Stimulated activated CD4-positive, alpha-beta T cell treated with anti-CD3 and anti-CD28 coated beads, Interleukin-1b, Interleukin-23, amount 100 ng/mL, for 1 hour (primary cell): ENCODE measurements at places on chromosomes 12 and 14.

DNA sequence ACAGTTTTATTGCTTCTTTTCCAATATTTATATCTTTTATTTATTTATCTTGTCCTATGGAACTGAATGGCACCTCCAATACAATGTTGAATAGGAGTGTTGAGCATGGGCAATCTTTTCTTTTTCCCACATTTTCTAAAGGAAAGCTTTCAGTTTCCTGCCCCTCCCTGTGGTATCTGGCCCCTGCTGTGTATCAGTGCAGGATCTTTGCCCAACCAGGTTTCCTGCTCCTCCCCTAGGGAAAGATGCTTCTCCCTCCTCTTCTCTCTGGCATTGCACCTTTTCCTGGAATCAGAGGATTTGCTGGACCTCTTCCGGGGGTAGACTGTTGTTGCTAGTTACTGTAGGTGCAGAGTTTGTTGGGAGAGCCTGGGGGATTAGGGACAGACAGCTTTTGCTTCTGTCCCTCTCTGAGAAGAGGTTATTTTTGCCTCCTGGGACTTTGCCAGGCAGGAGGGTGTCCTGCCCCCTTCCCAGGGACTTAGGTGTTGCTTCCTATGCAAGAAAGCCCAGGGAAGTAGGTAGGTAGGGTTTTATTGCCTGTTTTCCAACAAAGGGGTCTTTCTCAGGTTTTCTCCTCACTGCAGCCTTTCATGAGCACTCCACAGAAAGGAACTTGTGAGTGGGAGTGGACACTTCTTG is 67.6 kb downstream of the POLR3B start:
- DNase-seq = no peak

DNA sequence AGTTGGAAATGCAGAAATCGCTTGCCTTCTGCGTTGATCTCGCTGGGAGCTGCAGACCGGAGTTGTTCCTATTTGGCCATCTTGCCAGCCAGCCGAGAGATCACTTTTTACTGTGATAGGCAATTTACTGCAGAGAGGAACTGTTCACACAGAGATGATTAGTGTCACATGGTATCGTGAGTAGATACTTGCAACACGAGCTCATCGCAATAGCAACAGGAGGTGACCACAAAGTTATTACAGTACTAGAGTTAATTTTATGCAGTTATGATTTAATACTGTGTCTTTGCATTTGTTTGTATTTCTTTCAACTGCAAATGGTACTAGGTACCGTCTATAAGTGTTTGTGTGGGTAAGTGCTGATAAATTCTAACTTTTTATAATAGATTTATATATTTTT is 27.8 kb downstream of the NOPCHAP1 start:
- DNase-seq = no peak

GRCh38 chr14:87998482-87998881 is 5.5 kb upstream of the GALC start:
- no peak for DNase-seq

DNA sequence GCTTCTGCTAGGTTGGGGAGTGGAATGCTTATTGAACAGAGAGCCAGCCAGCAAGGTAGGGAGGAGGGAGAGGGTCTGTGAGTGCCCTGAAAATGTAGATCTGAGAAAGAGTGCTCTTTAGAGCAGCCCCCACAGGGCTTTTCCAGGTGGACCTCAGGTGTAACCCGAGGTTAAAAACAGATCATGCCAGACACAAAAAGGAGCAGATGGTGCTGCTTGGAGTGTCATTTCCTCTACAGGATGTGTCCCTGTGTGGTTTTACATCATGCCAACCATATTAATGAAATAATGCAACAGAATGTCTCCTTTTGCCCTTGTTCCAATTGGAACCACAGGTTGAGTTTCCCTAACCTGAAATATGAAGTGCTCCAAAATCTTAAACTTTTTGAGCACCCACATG is 6.4 kb downstream of the SUSD6 start:
- no peak for DNase-seq

DNA sequence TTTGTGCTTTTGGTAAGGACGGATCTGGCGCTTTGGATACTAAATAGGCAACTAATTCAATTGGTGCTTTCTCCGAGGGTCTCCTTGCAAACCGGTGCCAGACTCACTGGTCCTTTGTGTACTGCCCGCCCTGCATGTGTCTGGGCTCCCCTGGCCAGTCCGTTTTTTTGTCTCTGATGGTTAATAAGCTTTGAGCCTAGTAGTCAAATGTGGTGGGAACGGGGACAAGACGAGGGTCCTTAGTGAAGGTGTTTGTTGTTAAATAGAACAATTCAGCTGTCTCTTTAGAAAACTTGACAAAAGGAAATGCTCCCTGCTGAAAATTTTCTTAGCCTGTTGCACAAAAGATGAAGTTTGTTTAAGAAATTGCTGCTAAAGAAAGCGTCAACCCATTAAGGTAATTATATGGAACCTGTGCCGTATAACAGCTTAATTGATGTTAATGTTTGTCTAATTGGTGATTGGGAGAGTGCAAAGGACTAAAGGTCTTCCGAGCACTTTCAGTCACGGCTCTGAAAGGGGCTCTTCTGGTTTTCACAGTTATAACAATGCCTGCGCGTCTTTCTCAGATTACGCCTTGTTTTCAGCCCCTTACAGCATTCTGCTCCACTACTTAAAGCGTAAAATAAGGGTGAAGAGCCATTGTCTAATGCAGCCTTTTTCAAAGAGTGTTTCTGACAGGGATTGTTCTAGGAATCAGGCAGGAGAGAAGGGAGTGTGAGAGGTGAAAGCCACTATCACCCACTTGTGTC is 537.4 kb downstream of the PRKD1 start:
- DNase-seq = no peak

GRCh38 chr14:42541535-42542001 is 934.9 kb downstream of the LRFN5 start:
- DNase-seq = no peak

DNA sequence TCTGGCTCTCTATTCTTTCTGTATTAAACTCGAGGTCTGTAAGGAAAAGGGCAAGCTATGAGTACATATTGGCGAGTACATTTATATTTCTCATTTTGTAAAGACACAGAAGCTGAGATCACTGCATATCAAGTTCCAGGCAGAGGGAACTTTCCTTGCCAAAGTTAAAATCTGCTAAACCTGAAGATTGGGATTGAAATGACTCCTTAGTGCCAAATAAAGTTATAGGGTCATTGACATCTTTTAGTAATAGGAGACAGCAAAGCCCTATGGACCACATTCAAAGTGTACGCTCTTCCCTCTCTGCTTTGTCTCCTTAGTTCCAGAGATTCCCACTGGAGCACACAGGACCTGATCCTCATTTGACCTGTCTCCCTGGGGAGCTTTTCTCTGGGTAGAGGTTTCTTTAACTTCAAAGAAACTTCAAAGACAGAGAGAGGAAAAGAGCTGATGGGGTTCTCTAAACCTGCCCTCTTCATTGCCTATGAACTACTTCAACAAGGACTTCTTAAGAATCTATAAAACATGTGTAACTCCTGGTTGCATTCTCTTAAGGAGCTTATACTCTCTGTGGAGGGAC is 42.6 kb upstream of the PTPRR start:
- no peak for DNase-seq

GRCh38 chr12:6765634-6766581 is at the start of gene PTMS:
Gene PTMS (plus strand): TSS chr12:6766363. CDS start chr12:6766706, 343 bp downstream.
- no peak for DNase-seq

DNA sequence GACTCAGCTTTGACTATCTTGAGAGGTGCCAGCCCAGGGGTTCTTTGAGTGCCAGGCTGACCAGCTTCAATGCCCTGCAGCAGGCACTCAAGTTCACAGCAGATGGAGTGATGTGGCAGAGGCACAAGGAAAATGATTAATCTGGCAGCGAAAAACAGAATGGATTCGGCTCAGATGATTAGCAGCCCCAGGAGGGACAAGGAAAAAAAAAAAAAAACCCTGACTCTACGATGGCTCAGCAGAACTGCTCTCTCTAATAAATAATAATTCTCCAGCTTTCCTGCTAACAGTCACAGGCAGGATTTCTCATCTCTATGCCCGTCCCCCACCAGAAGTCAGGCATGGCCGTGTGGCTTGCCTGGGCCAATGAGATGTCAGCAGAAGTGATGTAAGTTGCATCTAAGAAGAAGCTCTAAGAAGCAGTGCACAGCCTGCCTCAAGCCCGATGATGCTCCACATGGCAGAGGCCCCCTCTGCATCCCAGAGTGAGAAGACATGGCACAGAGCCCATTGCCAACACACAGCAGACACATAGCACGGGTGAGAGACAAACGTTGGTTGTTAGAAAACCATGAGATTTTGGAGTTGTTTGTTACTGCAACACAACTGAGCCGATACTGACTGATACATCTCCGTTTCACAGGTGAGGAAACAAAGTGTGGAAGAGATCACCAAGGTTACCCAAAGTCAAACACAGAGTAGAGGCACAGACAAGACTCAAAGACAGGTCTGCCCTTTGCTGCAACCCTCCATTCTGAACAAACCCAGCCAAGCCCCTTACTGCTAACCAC is 111.0 kb downstream of the SCARB1 start:
- no peak for DNase-seq

- no peak for DNase-seq
Observed at GRCh38 chr12:58841058-58841798, 79.1 kb downstream of the LRIG3 start.

- DNase-seq = no peak
Observed at GRCh38 chr12:41122894-41123293, 65.2 kb upstream of the PDZRN4 start.

DNA sequence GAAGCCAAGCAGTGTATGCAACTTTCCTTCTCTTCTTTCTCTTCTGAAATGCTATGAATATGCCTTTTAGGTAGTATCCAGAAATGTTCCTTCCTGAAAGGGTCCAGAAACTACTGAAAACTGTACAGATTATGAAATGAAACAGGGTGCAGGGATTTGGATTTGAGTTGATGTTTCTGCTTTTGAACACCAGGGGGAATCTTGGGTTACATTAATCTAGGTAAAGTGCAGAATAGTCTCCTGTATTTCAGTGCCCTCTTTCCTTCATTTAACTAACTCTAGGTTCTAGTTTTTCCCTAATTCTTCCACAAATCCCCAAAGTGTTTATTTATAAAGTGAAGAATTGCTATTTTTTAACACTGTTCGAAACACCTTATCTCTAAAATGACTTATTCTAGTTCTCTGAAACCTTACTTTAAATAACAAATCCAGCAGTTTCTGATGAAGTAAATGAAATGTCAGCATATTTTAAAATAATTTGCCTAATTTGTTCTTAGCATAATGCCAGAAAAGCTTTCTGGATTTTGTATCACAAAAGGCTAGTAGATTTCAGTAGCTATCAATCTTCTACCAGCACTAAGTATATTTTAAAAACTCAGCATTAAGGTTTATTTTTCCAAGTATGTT is 111.9 kb downstream of the LRRK2 start:
- DNase-seq = no peak

GRCh38 chr14:89095036-89095435 is 270.6 kb downstream of the TTC8 start:
- no peak for DNase-seq

DNA sequence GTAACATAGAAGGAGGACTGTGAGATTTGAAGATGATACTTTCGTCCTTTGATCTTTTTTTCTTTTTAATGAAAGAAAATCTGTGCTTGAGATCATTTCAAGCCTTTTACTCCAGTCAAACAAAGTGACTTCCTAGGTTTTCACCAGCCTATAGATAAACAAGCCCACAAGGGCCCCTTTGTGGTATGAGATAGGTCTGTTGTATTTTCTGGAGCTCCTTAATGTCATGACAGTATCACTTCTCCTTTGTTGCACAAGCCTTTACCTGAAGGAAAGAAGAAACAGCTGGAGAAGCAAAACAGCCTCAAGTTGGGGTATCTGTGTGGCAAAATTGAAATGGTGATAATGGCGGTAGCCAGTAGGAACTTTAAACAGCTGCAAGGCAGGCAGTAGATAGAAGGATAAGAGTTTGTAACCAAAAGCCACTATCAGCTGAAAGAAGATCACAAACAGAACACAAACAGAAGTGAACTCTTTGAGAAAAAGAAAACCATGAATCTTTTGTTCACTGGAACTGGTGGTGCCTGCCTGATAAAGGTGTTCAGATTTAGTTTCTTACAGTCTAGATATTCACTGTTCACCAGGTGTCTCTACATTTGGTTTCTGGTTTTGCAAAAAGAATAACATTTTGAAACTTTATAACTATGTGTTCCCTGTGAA is 96.8 kb downstream of the LGR5 start:
- DNase-seq = no peak

DNA sequence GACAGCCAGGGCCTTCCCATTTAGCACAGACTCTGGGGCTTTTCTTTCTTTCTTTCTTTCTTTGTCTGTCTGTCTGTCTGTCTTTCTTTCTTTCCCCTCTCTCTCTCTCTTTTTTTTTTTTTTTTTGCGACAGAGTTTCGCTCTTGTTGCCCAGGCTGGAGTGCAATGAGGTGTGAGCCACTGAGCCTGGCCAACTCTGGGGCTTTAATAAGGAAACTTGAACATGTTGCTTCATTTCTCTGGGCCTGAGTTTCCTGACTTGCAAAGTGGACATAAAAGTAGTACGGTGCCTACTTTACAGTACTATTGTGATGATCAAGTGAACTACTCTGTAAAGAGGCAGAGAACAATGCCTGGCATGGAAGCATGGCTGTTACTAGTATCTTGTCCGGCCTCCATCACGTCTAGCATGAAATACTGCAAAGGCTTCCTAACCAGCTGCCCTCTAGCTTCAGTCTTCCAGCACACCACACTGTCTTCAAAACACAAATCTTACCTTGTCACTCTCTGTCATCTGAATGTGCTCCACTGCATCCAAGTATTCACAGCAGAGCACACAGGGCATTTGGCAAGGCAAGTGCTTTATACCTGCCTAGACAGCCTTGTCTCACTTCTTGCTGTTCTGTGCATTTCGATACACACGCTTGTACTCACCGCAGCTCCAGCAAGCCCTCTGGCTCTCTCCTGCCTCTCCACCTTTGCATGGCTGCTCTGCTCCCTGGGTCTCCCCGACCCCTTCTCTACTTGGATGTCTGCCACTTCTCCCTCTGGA is 96.7 kb downstream of the IRF2BPL start:
- DNase-seq = no peak

DNA sequence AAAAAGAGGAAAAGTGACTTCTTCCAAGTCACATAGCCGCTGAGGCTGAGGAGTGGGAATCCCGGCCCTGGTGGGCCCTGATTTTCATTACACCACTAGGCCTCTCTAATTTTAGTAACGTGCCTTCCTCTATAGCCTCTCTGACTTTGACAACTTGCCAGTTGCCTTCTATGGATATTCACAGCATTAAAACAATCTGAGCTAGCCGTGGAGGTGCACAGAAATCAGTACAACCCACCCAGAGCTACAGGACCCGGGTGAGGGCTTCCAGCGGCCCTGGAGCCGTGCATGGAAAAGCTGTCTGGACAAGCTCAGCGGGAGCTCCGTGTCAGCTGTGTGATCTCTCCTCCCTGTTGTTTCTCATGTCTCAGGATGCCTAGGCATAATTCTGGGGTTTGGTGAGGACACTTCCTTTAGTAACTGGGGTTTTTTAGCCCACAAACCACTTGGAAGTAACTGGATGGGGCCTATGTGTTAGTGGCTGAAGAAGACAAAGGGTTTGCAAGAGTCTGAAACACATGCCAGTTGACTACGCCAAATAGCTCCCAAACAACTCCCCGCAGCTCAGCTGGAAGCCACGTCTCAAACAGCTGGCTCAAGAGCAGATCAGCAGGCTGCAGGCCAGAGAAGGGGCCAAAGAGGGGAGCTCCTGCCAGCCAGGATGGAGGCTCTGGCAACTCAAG is 53.0 kb downstream of the SSH1 start:
- DNase-seq = no peak

GRCh38 chr12:29282031-29282816 is 98.7 kb downstream of the ERGIC2 start:
- no peak for DNase-seq

GRCh38 chr14:84442521-84442920 is 1087.4 kb upstream of the FLRT2 start:
- DNase-seq = no peak
